ENCODE measurements at places on chromosomes 3 and 15.
A peak's percentile ranks its signal among the peaks of the same experiment; 100 is the strongest.

- no peak for DNase-seq
Measured at GRCh38 chr3:195268576-195269309, 2.2 kb downstream of the XXYLT1 start.

GRCh38 chr3:133274477-133274876, 125.4 kb upstream of the BFSP2 start:
- DNase-seq = no peak

GRCh38 chr3:111609700-111610099, 14.6 kb upstream of the ZBED2 start:
- DNase-seq = no peak

DNA sequence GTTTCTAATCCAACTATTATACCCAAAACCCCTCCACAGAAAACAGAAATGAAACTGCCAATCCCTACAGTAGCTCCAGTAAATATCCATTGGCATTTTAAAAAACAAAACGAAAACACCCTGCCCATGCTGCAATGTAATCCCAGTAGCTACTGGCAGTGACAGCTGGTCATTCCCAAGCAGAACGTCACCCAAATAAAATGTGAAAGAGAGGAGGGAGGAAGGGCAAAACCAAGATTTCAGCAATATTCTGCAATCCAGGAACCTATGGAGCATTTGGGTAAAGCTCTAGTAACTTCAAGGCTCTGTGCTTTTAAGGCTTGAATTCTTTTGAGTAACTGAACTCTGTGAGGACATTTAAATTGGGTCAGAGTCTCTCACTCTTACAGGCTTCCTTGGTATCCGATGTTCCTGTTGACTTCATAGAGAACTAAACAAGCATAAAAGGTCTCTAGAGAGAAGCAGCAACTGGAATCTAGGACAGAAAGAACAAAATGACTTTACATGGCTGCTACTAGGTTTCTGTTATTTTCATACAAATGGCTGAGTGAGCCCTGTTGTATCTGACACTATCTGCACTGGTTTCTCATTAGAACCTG, 136.2 kb downstream of the TNIK start:
- no peak for DNase-seq

- no peak for DNase-seq
Measured at GRCh38 chr3:139930211-139930610, 4.8 kb upstream of the CLSTN2 start.

- DNase-seq = no peak
Measured at GRCh38 chr15:85099195-85099803, 117.6 kb downstream of the PDE8A start.

- DNase-seq = no peak
Measured at GRCh38 chr3:108319428-108320082, 23.2 kb downstream of the HHLA2 start.

DNA sequence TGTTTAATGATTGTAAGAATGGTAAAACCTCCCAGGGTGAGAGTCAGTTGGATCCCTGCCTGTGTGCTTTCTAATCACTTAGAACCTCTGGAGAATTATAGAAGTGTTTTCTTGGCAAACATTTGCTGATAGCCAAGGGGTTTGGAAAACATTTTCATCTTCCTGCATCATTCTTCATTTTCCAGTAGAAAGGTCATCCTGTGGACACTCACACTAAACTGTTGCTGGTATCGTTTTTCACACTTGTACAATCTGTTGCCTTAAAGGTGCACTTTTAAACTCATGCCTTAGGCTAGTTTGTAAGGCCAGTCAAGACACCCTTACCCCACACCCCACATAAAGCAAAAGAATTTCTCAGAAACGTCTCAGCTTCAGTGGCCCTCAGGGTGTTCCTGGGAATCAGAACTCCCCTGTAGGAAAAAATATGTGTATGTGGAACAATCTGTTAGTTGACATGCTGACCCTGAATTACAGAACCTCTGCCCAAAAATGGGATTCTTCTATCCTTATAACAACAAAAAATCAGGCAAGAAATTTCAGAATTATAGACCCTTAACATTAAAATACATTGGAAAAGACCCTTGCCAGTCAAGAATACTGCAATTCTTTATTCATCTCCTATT, 5.8 kb upstream of the PLD1 start:
- no peak for DNase-seq

DNA sequence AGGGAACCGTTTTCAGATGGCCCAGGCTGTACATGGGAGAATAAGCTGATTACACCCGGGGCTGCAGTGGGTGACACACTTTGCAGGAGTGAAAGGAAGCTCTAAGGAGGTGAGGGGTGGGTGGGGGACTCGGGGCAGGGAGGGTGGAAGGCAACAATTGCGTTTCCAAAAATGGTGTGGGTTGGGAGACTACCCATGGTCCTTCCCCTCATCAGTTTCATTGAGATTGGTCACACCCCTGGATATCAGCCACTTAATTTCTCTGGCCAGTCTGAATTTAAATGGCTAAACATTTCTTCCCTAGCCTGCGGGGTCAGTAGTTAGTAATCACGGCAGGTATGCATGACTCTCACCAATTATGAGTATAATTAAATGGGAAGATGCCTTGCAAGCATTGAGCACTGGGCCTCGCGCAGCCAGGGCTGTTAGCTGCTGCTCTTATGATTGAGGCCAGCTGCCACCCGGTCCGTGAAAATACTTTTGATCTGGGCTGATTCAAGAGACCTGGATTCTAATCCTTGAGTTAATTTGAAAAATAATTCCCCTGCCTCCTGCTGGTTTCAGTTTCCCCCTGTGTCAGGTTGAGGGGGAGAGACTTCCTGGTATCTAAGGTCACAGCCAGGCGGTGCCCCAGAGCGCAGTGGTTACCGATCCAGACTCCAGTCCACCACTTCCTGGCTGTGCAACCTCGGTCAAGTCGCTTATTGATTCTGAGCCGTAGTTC, 23.3 kb downstream of the SLC6A6 start:
- no peak for DNase-seq

- no peak for DNase-seq
Measured at GRCh38 chr15:70902107-70902506, 9.5 kb downstream of the LRRC49 start.

DNA sequence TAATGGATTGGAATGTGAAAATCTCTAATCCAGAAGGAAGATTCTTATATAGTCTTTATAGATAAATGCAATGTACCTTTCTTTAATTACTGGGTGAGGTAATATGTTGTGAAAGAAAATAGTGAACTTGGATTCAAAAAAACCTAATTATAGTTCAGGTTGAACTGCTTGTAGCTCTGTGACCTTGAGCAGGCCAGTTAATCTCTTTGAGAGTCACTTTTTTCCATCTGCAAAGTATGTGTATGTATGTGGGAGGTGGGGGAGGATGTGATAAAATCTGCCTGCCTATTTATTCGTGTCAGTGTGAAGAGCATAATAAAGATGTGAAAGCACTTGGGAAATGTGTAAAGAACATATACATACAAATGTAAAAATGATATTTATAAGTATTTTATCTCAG, 34.4 kb downstream of the GLCE start:
- DNase-seq = no peak

DNA sequence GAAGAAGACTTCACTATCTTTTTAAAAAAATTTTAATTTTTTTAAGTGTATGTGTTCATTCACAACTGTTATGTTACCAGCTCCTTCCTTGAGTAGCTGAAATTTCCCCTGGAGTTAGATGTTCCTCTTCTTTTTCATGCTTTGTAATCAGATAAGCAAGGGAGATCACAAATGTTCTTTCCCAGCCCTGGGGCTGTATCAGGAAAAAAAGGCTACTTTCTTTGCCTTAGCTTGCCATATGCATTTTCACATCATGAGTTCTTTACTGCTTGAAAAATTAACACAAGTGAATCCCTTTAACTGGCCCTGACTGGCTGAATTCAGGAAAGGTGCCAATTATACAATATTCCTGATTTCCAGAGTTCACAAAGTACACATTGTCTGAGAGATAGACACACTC, 353.2 kb upstream of the ATP11B start:
- DNase-seq = no peak

- no peak for DNase-seq
Measured at GRCh38 chr15:59968314-59968713, 35.8 kb upstream of the FOXB1 start.

DNA sequence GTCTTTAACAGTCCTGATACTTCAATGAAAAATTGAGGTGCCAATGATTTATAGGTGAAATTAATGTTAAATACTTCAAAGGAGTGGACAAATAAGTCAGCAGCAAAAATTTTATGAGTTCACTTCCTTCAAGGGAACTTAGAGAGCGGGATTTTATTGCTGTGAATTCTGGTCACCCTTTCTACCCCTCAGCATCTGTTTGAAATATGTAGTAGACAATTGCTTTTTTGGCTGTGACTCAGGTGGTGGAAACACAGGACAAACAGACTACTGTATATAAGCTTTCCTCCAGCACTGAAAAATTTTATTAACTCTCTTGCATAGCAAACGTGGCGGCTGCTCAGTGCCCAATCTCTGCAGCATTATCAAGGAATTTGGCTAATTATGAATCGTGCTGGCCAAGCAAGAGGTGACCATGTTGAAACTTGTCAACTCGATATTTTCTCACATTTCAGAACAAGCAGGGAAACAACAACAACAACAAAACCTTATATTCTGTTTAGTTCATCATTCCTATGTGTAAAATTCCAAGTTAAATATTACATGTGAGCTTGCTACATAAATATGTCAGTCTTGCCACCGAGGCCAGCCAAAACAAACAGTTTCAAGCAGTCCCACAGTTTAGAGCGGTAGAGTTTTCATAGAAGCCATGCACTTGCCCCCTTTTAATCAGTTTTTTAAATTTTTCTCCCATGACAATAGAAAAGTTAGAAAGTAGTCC, 420.2 kb downstream of the FOXP1 start:
- no peak for DNase-seq

- DNase-seq = peak; percentile 97
Measured at GRCh38 chr15:45200001-45200798, 12.4 kb upstream of the SHF start.

Data from stimulated activated CD4-positive, alpha-beta T cell treated with anti-CD3 and anti-CD28 coated beads, Interleukin-12 subunit alpha, Interleukin-12 subunit beta, amount 100 ng/mL, for 4 hours (primary cell).